Activated gamma-delta T cell treated with anti-CD3 and anti-CD28 coated beads, Interleukin-2, amount 50 U/mL, for 16 hours (primary cell): ENCODE measurements at places on chromosomes 1 and 21.

- no peak for DNase-seq
Observed at GRCh38 chr1:38791164-38791515, 68.4 kb downstream of the RRAGC start.

- no peak for DNase-seq
Observed at GRCh38 chr1:119794876-119795240, 16.4 kb downstream of the REG4 start.

- no peak for DNase-seq
Observed at GRCh38 chr1:65011983-65012382, 45.6 kb upstream of the JAK1 start.

DNA sequence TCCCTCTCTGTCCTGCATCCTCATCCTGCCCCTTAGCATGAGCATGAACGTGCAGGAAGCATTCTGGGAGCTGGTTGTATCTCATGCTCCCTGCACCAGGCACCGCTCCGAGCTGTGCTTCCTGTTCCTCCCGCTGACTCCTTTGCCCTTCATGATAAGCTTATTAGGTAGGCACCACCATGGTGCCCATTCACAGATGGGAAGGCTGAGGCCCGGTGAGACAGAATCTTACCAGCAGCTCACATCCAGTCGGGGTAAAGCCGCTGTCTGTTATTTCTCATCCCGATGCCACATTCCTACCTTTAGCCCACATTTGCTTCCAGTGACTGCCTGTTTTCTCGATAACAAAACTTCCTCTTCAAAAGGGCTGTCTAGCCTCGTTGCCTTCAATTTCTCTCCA is 7.3 kb downstream of the MIIP start:
- no peak for DNase-seq

GRCh38 chr1:24364975-24365678 is 46.0 kb downstream of the GRHL3 start:
- no peak for DNase-seq

DNA sequence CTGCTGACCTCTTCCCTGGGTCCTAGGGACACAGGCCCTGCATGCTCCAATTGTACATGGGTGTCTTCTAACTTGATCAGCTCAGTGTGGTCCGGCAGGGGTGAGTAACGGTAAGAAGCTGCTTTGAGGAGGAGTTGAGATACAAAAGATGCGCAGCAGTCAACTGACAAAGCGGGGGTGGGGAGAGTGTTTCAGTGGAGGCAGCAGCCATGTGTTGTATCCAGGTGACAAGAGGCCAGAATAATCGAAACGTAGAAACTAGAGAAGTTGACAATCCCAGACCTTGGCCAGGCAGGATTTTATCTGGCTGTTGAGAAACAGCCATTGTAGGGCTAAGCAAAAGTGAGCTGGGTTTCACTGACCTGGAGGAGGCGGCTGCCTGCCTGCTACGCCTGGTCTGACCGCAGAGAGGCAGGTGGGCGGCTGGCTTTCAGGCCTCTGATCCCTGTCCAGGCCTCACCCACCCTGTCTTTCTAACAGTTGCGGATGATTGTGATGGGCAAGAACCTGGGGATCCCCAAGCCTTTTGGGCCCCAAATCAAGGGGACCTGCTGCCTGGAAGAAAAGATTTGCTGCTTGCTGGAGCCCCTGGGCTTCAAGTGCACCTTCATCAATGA is 28.8 kb downstream of the PADI6 start:
- no peak for DNase-seq

DNA sequence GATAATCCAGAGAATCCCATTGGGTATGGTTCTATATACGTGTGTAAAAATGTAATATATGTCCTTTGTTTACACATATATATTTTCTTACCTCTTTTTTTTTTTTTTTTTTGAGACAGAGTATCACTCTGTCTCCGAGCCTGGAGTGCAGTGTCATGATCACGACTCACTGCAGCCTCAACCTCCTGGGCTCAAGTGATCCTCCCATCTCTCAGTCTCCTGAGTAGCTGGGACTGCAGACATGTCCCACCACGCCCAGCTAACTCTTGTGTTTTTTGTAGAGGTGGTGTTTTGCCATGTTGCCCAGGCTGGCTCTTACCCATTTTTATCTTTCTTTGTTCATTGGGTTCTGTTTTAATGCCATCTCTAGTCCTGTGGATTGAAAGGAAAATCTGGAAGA is 59.5 kb downstream of the ZBTB17 start:
- no peak for DNase-seq

GRCh38 chr1:116571215-116571919 is 541 bp upstream of the CD58 start:
- DNase-seq, result no peak

DNA sequence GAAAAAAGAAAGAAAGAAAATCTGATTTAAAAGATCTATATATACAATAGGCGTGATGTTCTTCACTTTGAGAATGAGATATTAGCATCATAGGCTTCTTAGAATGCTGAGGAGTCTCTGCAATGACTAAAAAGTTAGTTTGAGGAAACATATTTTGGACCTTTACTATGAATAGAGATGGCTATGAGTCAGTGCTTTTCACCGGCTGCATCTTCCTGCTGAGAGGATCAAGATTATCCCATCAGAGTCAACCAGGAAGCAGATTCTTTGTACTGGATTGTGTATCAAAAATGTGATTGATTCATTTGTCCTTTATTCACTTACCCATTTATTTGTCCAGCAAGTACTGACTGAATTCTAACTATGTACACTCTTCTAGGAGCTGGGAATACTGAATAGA is 144.2 kb downstream of the KCNK2 start:
- no peak for DNase-seq

GRCh38 chr1:19087017-19087736 is 122.9 kb downstream of the UBR4 start:
- DNase-seq, result no peak

DNA sequence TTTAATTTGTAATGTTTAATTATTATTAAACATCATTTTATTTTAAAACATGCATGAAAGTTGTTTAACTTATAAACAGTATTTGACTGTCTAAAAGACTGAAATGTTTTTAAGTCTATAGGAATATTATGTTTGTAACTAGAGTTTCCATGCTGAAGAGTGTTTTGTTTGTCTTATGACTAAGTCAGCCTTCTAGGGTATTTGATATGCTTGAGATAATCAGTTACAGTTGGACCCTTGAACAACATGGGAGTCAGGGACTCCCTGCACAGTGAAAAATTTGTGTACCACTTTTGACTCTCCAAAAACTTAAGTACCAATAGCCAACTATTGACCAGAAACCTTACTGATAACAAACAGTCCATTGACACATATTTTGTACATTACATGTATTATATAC is 45.5 kb upstream of the KANK4 start:
- DNase-seq, result no peak

- no peak for DNase-seq
Observed at GRCh38 chr1:34055818-34056217, 109.2 kb downstream of the CSMD2 start.

DNA sequence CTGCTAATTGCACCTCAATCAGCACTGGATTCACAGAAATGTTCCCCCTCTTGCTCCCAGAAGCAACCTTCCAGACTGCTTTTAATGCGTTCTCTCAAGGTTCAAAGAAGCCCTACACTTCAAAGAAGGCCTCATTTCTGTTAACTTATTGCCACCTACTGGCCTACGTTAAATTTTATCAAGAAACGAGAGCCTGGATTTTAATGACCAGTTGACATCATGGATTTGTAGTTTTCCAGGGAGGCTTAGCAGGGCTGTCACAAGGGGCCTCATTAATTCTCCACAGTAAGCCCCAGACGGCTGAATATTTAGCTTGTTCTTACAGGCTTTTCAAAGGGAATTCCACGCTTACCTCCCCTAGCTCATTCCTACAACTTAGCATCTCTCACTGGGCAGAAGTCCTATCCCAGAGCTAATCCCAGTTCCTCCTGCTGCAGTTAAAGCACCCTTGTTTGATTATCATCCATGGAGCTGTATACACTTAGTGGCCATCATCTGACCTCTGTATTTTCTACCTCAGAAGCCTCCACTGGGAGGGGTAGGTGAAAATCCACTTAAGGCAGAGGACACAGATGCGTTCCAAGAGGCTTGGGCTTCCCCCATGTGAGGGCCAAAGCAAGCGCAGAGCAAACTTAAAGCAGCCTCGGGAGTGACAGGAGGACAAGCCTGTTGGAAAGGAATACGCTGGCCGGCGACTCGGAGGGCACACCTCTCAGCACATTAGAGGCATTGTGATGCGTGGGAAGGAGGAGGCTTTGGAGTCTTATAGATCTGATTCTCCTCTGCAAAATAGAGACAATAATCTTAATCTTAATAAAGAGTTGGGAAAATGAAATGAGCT is 32.2 kb upstream of the CYP4X1 start:
- DNase-seq, result no peak

- no peak for DNase-seq
Observed at GRCh38 chr1:203144661-203145060, 17.1 kb downstream of the ADORA1 start.

DNA sequence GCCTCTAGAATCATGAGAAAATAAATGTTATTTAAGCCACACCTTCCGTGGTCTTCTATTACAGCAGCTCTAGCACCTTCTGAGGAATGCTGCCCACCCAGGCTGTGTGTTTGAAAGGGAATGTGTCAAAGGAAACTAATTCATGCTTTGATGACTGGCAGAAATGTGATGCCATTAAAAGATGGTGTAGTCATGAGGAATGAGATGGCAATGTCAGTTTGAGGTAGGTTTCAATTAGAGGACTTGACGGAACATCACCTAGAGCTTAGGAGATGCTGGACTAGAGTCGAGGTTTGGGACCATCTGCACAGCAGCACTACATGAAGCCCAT is 10.6 kb downstream of the PDZK1 start:
- DNase-seq, result no peak

GRCh38 chr1:54926970-54927369 is 40.0 kb upstream of the DHCR24 start:
- no peak for DNase-seq

DNA sequence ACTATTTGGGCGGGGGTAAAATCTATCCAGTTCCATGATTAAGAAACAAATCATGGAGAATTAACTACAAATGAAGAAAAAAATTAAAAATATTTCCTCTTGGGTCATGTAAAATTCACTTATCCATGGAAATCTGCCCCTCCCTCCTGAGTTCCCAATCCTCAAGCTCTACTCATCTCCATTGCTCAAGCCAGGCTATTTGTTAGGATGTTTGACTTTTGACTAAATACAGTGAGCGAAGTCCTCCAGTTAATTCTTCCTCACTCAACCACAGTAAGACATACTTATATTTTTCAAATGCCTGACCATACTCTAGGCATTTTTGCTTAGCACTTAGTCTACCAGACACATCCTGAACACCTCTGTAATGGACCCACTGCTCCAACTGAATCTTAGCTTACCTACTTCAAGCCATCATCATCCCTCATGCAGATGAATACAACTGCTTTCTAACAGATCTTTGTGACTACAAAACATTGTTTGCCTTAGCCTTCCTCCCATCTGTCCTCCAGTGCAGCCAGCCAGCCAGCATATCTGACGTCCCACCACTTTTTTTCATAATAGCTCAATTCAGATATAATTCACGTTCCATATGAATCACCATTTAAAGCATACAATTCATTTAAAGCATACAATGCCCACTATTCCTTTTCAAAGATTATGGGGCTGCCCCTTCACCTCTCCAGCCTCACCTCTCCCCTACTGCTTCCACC is 154.2 kb downstream of the RERE start:
- no peak for DNase-seq

- no peak for DNase-seq
Observed at GRCh38 chr1:31791131-31791858, 24.5 kb downstream of the SPOCD1 start.

- no peak for DNase-seq
Observed at GRCh38 chr1:169931795-169932231, 38.1 kb upstream of the SCYL3 start.

- no peak for DNase-seq
Observed at GRCh38 chr1:216621536-216621935, 101.7 kb downstream of the ESRRG start.

- no peak for DNase-seq
Observed at GRCh38 chr1:39833121-39833520, 44.5 kb upstream of the BMP8B start.

DNA sequence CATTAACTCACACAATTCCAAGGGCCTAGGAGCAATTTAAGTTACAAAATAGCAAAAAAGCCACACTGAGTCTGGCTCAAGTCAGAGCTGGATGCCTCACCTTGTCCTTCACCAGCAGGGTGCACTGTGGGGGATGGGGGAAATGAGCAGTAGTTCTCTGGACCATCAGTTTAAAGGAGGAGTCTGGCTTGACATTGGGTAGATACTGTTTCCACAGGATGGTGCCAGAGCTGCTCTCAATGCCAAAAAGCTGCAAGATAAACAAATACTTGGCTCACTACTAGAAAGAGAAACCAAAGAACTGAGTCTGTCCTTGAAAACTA is 18.8 kb downstream of the EMC1 start:
- DNase-seq, result no peak

GRCh38 chr1:243667591-243667990 is 182.5 kb downstream of the AKT3 start:
- DNase-seq, result no peak

DNA sequence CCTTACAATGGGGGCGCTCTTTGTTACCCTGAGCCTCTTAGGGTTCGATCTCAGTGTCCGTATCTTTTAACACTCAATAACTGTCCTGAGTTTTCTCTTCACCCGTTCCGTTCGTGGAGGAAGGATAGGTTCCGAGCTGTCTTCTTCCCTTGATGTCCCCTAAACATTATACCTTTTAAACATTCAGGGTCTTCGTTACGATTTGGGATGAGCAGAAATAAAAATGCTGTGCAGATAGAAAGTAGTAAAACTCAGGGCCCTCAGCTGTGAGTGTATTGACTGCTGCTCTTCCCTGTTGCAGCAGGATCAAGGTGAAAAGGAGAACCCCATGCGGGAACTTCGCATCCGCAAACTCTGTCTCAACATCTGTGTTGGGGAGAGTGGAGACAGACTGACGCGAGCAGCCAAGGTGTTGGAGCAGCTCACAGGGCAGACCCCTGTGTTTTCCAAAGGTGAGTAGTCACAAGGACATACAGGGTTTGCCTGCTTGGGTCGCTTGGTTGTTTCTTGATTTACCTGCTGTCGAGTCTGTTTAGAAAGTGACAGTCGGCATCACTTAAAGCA is 784 bp downstream of the RPL11 start:
- DNase-seq, result no peak

- no peak for DNase-seq
Observed at GRCh38 chr1:18384471-18384870, 96.3 kb upstream of the KLHDC7A start.

DNA sequence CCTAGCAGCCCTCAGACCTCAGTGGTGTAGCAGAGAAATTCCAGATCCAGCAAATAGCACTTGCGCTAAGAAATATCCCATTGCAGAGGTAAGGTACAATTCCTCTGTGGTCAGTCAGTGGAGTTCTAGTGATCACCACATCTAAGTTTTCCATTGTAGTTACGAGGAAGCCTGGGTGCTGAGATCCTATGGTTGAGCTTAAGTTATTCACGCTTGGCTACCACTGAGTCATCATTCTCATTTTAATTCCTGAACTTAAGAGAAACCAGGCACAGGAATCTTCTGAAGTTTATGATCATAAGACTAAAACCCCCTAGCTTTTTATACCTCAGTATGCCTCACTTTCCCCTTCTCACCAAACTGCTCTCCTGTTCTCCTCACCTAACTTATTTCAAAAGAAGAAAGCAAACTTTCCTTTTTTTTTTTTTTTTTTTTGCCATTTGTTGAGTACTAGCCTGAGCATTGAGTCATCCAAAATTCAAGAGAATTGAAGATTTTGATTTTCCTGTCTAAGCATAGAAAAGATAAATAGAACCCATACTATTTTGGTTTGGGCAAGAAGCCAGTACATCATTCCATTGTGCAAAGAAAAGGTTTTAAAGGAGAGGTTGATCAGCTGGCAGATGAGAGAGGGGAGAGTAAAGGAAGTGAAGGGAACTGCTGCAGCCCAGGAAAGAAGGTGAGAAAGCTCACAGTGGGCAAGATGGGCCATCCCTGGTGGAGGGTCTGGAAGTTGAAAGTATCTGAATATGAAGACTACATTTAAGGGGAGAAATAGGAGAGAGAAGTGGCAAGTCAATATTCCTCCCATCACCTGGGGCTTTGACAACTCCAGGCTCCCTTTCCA is 39.9 kb downstream of the SERBP1 start:
- DNase-seq, result no peak
